ENCODE measurements at places on chromosomes 5 and 9.
A peak's percentile ranks its signal among the peaks of the same experiment; 100 is the strongest.

GRCh38 chr9:75615284-75615683 is 275.2 kb upstream of the PCSK5 start:
- DNase-seq: no peak

DNA sequence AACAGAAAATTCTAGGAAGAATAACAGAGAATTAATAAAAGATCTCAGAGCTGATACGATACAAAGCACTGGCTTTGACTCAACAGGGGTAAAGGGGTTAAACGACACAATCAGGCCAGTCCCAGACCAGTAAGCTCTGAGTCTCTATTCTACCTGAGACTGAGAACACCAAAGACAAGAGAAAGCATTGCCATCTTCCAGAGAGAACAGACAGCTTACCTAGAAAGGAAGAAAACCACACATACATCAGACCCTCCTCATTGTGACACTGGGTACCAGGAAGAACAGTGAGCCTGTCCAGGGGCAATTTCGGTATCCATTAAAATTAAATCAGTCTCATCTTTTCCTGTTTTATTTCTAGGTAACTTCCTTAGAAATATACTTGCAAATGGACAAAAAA is 41.1 kb downstream of the MRPL36 start:
- DNase-seq: no peak

GRCh38 chr9:124664143-124664542 is 107.0 kb downstream of the NR6A1 start:
- no peak for DNase-seq

- no peak for DNase-seq
These were observed 16.3 kb downstream of the SUSD1 start for GRCh38 chr9:112158656-112159367.

GRCh38 chr9:131693651-131694597 is 46.0 kb downstream of the RAPGEF1 start:
- DNase-seq: no peak

DNA sequence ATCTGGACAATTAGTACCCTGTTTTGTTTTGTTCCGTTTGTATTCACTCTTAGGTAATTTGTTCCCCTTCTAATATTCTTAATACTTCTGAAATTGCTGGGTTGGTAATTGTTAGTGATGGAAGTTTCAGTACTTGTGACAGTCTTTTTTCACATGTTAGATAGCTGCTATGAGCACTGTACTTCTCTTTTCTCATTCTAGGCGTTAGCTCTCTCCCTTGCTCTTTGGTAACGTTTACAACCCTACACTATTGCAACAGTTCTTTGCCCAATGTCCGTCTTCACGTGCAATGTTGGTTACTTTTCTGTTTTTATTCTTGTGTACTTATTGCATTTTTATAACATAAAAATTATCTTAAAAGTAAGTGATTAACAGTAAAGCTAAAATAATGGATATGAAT is 1509.0 kb downstream of the MAT2B start:
- no peak for DNase-seq

DNA sequence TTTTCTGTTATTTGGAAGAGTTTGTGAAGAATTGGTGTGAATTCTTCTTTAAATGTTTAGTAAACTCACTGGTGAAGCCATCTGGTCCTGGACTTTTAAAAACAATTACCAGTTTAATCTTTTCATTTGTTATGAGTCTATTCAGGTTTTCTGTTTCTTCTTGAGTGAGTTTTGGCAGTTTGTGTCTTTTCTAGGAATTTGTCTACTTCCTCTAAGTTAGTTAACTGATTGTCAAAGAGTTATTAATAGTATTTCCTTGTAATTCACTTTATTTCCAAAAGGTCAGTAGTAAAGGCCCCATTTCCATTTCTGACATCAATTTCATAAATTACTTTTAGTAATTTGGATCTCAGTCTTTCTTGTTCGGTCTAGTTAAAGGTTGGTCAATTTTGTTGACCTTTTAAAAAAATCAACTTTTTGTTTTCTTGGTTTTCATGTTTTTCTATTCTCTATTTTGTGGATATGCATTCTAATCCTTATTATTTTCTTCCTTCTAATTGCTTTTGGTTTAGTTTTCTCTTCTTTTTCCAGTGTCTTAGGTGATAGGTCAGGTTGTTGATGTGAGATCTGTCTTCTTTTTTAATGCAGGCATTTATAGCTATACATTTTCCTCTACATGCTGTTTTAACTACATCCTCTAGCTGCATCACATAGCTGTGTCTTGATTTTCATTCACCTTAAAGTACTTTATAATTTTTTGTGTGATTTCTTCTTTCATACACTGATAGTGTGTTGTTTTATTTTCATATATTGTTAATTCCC is 7.3 kb upstream of the SMIM3 start:
- DNase-seq: no peak

DNA sequence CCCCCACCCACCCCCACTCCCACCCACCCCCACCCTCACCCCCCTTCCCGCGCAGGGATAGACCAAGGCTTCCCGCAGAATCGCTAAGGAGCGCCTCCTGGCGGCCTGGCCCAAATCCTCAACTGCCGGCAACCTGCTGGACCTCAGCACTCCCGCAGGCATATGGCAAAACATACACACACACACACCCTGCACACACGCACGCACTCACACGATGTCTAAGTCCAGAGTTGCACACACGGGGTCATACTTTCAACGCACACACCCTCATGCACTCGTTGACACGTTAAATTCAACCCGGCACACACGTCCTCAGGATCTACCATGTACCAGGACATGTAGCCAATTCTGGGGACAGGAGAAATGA is 1.7 kb downstream of the CPLX2 start:
- DNase-seq: no peak

- no peak for DNase-seq
These were observed 42.5 kb downstream of the WHRN start for GRCh38 chr9:114462791-114463190.

DNA sequence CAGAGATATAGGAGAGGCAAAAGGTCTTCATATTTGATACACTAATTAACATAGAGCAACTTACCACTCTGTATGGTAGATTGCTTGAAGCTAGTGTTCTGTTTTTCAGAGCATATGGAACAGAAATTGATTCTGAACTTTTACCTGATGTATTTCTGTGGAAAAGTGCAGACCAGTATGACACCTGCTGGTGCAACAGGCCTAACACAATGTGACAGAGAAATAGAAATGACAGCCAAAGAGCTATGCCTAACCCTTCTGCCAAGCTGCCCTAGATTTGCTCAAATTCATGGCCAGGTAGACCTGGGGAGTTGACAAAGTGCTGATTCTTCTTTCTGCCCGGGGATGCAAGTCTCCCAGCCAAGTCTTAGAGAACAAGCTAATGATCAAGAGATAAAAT is 65.4 kb upstream of the RNF180 start:
- no peak for DNase-seq

DNA sequence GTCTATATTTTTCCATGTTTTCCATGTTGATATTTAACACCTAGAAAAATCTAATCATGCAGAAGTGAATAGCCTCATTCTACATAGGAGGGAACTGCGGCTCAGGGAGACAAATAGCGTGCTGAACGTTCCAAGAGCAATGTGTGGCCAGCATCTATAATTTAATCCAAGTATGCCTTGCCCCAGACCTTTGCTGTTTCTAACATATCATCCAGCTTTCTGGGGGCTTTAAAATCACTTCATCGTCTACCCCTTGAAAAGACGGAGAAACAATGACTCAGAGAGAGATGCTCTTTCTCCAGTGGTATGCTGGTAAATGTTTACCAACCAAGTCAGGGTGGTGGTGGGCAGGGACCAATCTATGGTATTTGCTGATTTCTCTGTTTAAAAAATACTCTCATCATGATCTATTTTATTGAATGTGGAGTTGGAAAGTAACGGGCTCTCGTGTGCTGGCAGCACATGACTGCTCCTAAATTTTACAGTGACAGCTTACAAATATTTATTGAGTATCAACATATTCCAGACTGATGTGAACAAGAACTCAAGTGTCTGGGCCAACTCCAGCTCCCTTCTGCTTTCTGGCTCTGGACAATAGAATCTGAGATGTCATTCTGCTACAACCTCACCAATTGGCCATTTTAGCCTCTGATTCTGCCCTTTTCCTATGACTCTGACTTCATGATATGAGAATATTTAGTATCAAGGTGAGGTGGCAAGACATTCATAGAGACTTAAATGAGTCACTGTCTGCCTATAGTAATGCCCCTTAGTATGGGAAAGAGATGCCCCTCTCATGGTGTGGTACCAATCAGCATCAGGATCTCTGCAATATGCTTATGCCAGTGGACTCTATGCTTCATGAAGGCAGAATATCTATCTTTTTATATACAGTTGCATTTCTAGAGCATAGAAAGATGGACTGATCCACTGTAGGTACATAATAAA is 407.4 kb upstream of the TNC start:
- no peak for DNase-seq

- DNase-seq: no peak
These were observed 270.1 kb downstream of the HSPA4 start for GRCh38 chr5:133321833-133322420.

DNA sequence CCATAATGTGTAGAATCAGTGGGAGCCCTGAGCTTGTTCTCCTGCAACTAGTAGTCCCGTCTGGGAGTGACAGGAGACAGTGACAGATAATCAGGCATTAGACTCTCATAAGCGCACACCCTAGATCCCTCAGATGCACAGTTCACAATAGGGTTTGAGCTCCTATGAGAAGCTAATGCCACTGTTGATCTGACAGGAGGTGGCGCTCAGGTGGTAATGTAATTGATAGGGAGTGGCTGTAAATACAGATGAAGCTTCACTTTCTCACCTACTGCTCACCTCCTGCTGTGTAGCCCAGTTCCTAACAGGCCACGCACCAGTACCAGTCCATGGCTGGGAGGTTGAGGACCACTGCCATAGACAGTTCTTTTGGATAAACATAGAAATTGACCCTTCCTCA is 188.7 kb downstream of the ROR2 start:
- DNase-seq: no peak

- DNase-seq: peak; percentile 79
These were observed 80.4 kb upstream of the ADAMTSL1 start for GRCh38 chr9:18393340-18394130.

GRCh38 chr5:32254881-32255539 is 57.7 kb downstream of the MTMR12 start:
- no peak for DNase-seq

DNA sequence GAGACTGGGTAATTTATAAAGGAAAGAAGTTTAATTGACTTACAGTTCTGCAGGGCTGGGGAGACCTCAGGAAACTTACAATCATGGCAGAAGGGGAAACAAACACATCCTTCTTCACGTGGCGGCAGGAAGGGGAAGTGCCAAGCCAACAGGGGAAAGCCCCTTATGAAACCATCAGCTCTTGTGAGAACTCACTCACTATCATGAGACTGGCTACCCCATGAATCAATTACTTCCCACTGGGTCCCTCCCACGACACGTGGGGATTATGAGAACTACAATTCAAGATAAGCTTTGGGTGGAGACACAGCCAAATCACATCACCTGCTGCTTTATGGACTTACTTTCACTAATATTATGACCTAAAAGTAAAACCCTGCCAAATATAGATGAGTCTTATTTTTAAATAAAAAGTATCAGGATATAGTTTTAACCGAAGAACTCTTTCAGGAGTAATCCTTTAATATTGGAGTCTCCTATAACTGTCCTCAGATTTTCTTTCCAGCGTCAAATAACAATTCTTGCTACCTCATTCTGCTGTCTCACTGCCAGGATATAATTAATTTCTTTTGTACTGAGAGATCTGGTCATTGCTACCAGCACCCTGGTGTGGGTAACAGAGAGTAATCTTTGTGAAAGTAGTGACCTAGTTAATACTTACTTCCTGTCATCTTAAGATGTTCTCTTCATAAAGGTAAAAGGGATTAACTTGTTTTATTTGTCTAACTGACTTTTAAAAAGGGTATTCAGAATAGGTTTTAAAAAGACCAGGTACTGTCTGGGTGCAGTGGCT is 68.6 kb downstream of the NLN start:
- DNase-seq: no peak

- no peak for DNase-seq
These were observed 156.2 kb downstream of the CDK5RAP2 start for GRCh38 chr9:120423812-120424211.

DNA sequence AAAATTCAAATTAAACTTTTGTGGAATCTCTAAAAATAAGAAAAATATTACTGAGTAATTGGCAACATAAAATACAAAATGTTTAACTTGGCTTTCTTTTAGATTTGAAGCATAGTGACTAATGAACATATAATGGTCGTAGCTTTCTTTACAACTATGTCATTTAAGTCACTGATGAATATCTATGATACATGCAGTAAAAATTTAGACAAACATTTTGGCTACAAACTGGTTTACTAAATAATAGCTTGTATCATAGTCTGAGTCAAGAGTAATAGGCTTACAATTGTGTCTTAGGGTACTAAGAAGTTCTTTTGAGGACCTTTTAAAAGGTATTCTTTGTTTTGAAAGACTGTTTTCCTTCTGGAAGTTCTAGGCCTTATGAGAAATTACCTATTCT is 2.0 kb upstream of the APC start:
- no peak for DNase-seq

GRCh38 chr5:167633931-167634341 is 657.5 kb upstream of the WWC1 start:
- no peak for DNase-seq

DNA sequence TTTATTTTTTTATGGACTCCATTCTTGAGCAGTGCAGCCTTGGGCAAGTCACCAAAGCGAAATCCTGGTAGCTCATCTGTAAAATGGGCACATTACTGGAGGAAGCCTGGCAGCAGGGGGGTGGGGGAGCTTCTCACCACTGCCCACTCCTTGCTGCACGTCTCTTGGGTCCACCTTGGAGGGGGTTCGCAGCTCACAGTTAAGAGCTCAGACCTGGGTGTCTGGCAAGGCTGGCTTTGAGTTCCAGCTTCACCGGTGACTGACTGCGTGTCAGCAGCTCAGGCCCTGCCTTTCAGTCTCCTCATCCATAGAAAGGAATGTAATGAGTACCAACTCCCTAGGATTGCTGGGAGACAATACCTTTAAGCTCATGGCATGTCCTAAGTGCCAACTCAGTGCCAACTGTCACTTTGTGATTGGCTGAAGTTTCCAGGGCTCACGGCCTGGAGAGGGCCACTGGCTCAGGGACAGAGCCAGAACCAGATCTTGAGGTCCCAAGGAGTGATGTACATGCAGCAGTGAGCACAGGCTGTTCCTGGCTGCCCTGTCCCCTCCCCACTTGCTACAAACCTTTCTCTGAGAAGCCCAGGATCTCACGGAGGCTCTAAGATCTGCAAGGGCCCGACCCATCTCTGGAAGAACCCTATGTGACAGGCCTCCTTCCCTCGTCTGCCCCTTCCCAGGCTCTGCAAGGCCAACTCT is 72.9 kb downstream of the C9orf50 start:
- DNase-seq: no peak

DNA sequence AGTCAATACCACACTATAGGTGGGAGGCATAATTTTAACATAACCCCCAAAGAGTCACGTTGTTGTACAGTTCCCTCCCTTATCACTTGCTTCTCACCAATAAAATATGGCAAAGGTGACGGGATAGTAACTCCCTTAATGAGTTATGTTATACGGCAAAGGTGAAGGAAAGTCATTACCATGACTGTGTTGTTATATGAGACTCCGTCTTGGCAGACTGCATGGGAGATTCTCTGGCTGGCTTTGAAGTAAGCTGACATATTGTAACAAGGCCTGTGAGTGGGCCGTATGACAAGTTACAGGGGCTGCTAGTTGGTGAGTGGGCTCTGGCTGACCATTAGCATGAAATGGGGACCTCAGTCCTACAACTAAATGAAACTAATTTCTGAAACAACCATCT is 366.4 kb upstream of the FTMT start:
- no peak for DNase-seq

All from NCI-H1417 treated with DMSO at 0.1 percent for 48 hours (cell line).